ENCODE measurements at places on chromosomes 6 and 20.

DNA sequence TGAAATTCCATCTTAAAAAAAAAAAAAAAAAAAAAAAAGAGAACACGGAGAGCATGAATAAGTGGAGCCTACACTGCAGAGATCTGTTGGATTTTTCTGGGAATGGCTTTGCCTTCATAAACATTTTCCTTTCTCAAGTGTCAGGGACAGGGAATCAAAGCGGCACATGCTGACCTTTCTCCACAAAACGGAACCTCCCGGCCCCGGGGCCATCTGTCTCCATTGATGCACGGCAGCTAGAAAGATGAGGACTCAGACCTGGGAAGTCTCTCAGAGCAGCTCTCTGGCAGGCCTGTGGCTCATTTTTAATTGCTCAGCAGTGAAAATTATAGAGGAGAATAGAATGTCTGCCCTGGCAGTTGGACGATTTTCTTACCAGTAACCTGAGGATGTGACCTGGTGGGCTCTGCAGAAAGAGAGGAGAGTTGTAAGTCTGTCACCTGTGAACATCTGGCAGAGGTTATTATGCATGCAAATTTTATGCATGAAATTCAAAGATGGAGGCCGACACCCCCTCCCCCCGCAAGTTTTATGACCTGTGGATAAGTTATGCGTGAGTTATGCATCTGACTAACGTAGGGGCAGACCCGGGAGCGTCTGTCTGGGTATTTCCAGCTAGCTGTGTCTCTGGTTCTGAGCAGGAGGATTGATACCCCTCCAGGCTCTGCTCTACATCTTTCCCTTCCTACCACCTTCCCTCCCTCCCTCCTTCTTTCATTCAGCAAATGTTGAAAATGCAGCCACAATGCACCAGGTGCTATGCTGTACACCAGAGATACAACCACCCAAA lies 352.5 kb downstream of the CDH26 start:
- DNase-seq = no peak

DNA sequence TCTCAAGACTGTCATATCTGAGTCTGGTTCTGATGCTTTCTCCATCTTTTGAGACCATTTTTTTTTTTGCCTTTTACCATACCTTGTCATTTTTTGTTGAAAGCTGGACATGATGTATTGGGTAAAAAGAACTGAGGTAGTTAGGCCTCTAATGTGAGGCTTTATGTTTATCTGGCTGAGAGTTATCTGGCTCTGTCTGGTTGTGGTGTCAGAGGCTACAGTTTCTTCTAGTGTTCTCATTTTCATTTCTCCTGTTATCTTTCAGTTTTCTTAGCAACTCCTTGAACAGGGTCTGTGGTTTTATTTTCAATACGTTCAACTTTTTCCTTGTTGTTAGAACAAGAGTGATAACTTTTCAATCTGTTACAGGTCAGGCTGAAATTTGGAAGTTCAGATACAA lies 49.2 kb upstream of the ATXN1 start:
- DNase-seq = no peak

- no peak for DNase-seq
Measured at GRCh38 chr20:32209850-32210605, 2.3 kb downstream of the POFUT1 start.

GRCh38 chr6:144134737-144135136 lies 15.6 kb upstream of the STX11 start:
- DNase-seq = no peak

DNA sequence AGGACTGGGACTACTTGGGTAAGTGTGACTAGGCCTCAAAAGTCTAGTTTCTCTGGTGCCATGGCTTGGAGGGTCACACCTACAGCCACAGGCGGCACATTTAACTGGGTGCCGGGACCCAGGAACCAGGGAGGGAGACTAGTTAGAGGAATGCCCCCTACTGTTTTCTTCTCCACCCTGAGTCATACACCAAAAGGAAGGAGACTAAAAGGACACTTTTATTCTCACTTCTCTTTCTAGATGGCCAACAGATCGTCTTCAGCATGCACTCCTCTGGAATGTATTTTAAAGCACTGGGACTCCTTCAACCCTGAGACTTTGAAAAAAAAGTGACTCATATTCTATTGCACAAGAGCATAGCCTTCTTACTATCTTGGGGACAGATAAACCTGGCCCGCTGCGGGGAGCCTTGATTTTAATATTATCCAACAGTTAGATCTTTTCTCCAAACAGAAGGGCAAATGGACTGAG lies 33.4 kb downstream of the PLN start:
- DNase-seq = no peak
